ENCODE measurements at places on chromosomes 5 and 9. TPM values are rescaled to one million over a fixed set of nuclear protein-coding genes. Genes with fewer than 3 reads are reported as not detected.
A peak's percentile ranks its signal among the peaks of the same experiment; 100 is the strongest.

Gene SPATA6L
- total RNA-seq, result 3.7 TPM

Gene POLR1E
- 11.8 TPM for total RNA-seq

Gene CAVIN4
- 0.13 TPM for total RNA-seq

Gene PCDHB14
- total RNA-seq, result 0.75 TPM

DNA sequence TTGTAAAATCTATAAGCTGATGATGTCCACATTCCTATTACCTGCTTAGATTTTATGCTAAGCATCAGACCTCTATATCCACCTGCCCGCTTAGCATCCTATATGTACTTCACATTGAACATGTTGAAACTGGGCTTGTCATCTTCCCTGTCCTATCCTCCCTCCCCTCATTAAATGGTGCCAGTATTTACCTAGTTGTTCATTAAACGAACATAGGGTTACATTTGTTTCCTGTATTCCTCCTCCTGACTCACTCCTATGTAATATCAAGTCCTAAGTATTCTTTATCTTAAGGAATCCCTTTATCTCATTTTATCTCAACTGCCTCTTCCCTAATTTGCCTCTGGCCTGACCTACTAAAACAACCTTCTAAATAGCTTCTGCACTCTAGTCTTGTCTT lies 177.8 kb upstream of the MEF2C start:
- DNase-seq, result no peak

GRCh38 chr5:117486879-117487391 lies 912.3 kb upstream of the SEMA6A start:
- no peak for DNase-seq

GRCh38 chr5:91175708-91176107 lies 207.4 kb downstream of the ARRDC3 start:
- DNase-seq, result no peak

GRCh38 chr5:160452795-160453194 lies 31.1 kb downstream of the PTTG1 start:
- DNase-seq, result no peak

- no peak for DNase-seq
Observed at GRCh38 chr5:175129121-175129520, 314.9 kb downstream of the DRD1 start.

DNA sequence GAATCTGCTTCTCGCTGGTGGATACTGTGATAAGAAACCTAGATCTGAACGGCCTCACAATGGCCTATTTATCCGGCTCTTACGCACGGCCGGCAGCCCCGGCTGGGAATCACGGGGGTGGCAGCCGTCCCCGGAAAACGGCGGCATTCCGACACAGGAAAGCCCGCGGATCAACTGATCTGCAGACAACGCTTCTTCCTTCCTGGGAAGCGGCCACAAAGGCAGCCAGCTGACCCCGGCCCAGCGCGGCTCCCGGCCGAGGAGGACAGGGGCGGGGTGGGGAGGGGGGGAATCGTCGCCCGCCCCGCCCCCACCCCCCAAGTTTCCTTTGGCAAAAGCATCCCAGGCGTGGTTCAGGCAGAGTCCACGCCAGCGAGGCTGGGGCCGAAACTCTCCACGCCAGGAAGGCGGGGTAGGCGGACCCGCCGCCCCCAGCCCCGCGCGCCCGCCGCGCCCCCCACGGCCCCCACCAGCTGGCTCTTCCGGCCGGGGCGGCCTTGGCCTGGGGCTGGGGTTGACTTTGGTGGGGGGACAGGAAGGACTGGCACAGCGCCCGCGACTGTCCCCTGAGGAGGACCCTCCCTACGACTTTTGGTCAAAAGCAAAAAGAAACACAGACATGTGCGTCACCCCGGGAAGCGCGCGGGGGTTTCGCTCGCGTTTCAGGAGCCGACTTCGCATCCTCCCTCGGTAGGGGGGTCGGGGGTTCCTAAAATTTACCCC lies 247.7 kb upstream of the ANKRD55 start:
- no peak for DNase-seq

DNA sequence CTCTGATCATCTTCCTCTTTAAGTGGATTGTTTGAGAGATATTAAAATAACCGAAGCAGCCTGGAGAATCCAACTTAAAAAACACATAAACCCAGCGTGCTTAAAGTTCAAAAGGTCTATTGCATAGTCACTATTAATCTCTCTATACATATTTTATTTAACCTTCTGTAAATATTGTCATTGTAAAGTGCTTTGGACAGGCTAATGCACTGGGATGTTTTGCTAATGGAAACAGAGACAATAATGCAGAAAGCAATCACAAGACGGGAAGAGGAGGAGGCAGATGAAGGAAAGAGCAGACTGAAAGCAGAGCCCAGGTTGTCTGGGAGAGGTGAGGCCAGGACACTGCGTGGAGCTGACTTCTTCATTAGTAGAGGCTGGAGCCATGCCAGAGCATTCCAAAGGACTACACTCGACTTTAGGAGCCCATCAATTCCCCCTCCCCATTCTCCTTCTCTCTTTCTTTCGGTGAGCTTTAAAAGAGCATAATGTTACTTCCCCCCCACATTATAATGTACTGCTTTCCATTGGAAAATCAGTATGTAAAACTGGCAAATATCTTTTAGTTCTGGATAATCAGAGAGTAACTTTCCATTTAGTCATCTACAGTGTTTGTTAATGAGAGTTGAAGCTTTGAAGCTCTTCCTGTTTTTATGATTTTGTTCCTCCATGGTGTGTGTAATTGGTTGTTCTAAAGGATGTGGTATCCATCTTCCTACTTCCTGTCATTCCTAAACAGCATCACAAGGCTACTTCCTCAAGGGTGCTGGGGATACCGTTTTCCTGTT lies 307.3 kb upstream of the MPDZ start:
- no peak for DNase-seq

GRCh38 chr9:25571491-25571890 lies 106.8 kb downstream of the TUSC1 start:
- no peak for DNase-seq

DNA sequence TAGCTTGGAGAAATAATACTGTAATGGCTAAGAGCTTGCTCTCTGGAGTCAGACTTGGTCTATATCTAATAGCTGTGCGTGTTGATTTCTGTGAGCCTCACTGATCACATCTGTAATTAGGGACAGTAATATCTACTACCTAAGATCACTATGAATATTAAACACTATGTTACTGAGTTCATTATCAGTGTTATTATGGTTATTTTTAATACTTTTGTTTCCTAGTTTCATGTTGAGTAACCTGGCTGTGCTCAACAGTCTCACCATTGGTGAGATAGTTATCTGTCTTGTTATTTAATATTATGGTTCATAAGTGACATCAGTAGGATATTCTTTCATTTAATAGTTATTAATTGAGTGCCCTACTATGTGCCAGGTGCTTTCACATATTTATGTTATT lies 22.4 kb upstream of the CAVIN4 start:
- DNase-seq, result no peak

- no peak for DNase-seq
Observed at GRCh38 chr9:130627896-130628792, 36.2 kb upstream of the PRDM12 start.

- DNase-seq, result peak; percentile 65
Observed at GRCh38 chr9:137276473-137277328, 825 bp upstream of the TOR4A start.

DNA sequence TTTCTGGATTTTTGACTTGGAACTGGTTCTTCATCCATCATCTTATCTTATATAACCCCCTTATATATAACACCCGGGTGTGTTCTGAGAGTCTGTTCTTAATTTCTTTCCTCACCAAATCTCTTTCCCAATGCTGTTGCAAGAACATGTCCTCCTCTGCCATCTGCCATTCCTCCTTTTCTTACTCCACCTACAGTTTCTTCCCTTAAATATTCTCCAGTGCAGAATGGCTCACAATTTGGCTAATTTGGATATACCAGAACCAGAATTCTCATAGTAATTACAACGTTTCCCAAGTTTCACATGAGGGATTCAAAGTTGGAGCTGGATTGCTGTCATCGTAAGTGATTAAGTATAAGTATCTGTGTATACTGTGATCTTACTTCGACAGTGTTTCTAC lies 28.0 kb downstream of the SKP2 start:
- no peak for DNase-seq

GRCh38 chr9:137280474-137281344 lies 3.2 kb downstream of the TOR4A start:
- DNase-seq, result no peak

Measured in left lobe of liver (tissue), 2 donors.